ENCODE measurements at places on chromosomes 4 and X.
A peak's percentile ranks its signal among the peaks of the same experiment; 100 is the strongest.

DNA sequence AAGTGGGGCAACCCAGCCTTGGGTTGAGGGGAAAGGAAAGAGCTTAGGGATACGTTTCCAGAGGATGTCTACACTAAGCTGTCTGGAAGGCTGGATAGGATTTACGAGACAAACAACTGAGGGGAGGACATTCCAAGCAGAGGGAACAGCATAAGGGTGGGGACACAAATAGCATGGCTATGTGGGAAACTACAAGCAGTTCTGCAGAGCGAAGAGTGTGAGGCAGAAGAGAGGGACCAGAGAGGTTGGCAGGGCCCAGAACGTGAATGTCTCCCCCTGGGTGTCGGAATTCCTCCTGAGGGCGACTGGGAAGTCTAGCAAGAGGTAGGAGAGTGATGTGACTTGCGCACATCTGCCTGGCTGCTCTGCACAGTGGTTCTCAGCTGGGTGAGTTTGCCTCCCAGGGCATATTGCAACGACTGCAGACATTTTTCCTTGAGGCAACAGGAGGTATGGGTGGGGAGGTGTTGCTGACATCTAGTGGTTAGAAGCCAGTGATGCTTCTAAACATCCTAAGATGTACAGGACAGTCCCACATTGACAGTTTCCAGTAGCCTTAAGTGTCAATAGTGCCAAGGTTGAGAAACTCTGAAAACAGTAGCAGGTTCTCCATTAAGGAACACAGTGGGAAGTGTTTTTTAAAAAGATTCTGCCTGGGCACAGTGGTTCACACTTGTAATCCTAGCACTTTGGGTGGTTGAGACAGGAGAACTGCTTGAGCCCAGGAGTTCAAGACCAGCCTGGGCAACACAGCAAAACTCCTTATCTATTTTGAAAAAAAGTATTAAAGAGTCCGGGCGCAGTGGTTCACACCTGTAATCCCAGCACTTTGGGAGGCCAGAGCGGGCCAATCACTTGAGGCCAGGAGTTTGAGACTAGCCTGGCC is 9.2 kb downstream of the NDUFA1 start:
- peak; percentile 58 for DNase-seq

DNA sequence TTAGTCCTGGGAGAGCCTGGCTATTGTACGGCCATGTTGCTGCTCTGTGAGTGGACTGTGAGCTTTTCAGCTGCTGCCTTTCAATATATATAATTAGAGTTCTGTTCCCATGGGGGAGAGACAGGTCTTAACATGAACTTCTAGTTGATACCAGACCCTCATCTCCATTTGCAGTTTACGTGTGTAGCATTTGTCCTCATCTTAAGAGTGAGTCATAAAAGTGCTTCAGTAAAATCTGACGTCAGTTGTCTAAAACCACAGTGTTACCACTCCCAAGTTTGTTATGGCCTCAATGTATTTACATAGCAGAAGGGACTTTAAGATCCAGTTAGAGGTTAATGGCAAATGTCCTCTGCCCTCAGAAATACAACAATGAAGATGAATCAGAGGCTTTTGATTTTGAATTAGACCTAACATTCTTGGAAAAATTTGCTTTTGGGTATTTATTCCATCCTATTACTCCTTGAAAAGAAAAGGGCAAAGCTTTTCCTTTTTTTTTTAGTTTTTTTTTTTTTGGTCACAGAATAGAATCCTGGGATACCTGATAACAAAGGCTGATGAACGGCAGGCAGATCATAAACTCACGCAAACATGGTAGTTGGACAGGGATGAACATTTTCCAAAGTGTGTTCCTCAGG is 38.6 kb downstream of the PHOX2B start:
- DNase-seq = peak; percentile 11

GRCh38 chrX:41332408-41333002 is 1.5 kb upstream of the DDX3X start:
- no peak for DNase-seq

DNA sequence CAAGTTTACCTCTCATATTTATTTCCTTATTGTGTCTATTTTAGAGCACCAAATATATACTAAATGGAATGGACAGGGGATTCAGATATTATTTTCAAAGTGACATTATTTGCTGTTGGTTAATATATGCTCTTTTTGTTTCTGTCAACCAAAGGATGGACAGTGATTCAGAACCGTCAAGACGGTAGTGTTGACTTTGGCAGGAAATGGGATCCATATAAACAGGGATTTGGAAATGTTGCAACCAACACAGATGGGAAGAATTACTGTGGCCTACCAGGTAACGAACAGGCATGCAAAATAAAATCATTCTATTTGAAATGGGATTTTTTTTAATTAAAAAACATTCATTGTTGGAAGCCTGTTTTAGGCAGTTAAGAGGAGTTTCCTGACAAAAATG is 6.2 kb downstream of the FGB start:
- no peak for DNase-seq

GRCh38 chrX:40912576-40912975 is 172.7 kb upstream of the USP9X start:
- DNase-seq = no peak

Measured in kidney tubule cell (primary cell).